ENCODE measurements at places on chromosomes 6 and 20. TPM values are rescaled to one million over a fixed set of nuclear protein-coding genes. Genes with fewer than 3 reads are reported as not detected.

DNA sequence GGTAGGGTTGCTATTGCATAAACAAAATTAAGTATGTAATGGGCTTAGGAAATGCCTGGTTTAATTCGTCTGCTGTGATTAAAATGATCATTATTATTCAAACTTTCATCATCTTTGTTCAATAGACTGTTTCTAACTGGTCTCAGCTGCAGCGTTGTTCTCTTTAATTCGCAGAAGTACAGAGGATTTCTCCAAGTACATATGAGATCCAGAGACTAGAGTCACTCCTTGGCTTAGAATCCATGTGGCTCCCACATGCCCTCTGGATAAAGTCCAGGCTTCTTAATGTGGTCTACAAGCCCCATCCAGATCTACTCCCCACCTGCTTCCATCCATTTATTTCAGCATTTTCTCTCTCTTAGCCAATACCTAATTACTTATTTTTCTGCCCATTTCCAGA is 1.1 kb upstream of the ZBTB24 start:
- peak; percentile 48 for DNase-seq

Gene STX11
- total RNA-seq, result 0.96 TPM

DNA sequence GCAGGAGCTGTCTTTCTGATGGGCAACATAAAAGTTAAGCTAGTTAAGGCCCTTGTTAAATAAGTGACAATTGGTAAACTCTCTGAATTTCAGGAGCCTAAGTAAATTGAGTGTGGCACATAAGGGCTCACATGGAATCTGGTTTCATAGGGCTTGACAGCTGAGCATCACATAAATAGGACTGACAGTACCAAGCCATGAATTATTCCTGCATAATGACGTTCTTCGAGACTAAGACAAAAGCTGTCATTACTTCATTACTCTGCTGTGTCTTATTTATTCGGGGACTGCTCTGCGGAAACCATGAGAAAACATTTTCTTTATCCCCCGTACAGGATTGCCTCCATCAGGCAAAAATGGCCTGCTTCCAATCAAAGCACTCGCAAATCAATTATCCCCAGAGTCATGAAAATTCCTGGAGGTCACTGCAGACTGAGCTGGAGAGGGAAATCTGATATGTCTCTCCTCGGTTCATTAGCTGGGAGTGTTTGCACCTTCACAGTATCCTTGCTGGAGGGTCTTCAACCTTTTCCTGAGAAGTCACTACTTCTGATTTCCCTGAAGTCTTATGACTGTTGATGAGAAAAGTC is 311.4 kb downstream of the CDH26 start:
- no peak for DNase-seq

DNA sequence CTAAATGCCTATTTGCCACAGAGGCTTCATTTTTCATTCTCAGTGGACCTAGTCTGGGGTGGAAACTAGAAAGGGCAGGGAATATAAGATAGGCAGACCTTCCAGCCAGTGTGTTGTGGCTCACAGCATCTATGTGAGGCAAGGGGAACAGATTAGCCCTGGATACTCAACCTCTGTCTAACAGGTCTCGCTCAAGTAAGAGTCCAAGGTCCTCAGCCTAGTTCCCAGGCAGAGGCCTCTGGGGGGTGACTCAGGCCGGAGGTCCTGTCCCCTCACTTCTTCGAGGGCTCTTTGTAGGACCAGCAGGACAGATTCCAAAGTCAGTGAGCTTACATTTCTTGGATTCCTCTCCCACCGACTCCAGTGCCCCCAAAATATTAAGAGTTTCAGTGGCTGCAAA is 106.6 kb downstream of the ZMYND8 start:
- no peak for DNase-seq

DNA sequence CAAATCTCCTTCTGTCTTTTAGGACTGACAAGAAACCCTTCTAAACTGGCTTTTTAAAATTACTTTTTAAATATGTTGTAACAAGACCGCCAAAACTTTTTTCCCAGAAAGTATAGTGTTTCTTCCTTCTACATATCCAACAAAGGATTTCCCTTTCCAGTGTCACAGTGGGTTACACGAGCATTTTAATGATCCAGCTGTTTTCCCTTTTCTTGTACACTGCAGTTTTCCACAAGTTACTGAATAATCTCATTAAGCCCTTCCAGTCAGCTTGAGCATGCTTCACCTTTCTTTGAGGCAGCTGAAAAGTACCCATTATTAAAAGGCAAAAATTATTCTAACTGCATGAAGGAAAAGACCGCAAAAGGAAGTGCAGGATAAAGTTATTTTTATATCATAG is 48.6 kb downstream of the CD24 start:
- DNase-seq, result no peak

DNA sequence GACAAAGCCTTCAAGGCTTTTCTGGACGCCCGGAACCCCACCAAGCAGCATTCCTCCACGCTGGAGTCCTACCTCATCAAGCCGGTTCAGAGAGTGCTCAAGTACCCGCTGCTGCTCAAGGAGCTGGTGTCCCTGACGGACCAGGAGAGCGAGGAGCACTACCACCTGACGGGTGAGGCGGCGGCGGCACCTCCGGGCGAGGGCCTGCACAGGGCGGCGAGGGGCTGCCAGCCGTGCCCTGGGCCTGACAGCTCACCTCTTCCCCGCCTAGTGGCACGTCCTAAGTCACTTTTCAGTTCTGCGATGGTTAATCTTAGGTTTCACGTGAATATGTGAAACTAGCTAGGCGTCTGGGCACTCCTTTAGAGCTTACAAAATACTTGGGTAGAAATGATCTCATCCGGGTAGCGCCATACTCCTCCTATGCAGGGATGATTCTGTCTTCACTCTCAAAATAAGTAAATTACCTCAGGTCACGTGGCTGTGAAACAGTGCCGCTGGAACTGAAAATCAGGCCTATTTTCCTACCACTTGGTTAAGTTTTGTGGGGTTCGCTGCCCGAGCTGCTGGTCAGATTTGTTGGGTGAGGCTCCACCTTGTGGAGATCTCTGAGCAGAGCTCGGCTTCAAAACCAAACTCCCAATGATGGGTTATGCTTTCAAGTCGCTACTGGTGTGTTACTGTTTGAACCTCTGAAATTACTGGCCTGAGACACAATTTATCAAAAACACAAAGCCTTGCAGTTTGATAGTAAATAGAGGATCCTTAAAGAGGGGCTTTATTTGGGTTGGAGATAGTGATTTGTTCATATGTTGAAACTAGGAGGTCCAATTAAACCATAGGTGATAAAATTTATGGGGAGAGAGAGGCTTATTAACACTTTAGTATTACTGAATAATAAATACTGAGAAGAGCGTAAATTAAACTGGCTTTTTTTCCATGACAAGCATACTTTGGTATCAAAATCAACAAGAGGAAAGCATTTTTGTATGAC is 15.5 kb upstream of the CLDN20 start:
- peak; percentile 53 for DNase-seq

GRCh38 chr6:32050562-32050961 is 12.3 kb downstream of the CYP21A2 start:
- no peak for DNase-seq

GRCh38 chr6:49555951-49556350 is 5.5 kb downstream of the C6orf141 start:
- DNase-seq, result no peak

- peak; percentile 64 for DNase-seq
Measured at GRCh38 chr6:41022294-41022693, 16.7 kb downstream of the UNC5CL start.

DNA sequence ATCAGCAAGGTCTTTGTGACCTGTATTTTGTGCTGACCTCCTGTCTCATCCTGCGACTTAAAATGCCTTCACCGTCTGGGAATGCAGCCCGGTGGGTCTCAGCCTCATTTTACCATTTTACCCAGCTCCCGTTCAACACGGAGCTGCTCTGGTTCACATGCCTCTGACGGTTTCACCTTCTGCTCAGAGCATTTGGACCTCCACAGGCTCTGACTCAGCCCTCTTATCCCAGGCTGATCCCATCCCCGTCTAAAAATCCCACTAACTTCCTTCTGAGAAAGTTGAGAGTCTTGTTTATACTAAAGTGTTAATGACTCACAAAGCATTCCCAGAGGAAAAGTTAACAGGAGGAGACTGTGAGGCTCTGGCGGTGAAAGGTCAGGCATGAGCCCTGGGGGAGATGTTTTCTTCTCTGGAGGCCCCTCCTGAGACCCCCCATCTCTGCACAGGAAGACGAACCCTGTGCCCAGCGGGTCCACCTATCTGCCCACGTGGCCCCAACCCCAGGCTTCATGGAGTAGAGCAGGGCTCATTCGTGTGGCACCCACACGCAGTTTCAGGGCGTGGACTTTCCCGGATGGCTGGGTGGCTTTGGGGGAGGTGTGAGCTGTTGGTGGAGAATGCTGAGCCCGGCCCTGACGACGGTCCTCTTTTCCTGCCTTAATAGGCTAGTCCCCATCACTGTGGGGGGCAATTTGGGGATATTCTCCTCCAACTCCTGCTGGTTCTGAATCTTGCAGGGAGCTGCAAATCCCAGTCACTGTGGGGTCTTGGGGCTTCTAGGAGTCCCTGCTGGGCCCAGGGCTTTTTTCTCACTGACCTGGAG is 3.3 kb upstream of the BIRC7 start:
- peak; percentile 90 for DNase-seq

Gene C6orf15
- not detected for total RNA-seq

Gene IL17F
- total RNA-seq, result not detected

Measured in RPMI7951 (cell line).